ENCODE measurements at places on chromosomes 4 and X.
A peak's percentile ranks its signal among the peaks of the same experiment; 100 is the strongest.

DNA sequence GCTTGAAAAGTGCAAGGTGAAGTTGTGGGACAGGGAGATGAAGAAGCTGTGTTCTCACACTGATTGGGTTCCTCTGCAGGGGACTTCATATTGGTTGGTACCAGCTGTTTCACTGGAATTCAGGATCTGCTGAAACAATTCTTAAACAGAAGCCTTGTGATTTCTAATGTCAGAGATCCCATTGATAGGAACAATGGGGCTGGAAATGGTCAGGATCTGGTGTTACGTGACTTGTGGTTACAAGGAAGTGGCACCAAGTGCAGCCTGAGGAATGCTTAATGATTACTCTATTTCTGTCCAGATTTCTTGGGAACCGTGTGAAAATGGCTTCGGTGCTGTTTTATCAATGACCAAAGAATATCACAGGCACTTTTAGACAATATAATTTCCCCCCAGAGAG, 68.1 kb downstream of the MOSPD2 start:
- no peak for DNase-seq

- DNase-seq = no peak
These were observed 203.3 kb upstream of the ZIC3 start for GRCh38 chrX:137362583-137362982.

DNA sequence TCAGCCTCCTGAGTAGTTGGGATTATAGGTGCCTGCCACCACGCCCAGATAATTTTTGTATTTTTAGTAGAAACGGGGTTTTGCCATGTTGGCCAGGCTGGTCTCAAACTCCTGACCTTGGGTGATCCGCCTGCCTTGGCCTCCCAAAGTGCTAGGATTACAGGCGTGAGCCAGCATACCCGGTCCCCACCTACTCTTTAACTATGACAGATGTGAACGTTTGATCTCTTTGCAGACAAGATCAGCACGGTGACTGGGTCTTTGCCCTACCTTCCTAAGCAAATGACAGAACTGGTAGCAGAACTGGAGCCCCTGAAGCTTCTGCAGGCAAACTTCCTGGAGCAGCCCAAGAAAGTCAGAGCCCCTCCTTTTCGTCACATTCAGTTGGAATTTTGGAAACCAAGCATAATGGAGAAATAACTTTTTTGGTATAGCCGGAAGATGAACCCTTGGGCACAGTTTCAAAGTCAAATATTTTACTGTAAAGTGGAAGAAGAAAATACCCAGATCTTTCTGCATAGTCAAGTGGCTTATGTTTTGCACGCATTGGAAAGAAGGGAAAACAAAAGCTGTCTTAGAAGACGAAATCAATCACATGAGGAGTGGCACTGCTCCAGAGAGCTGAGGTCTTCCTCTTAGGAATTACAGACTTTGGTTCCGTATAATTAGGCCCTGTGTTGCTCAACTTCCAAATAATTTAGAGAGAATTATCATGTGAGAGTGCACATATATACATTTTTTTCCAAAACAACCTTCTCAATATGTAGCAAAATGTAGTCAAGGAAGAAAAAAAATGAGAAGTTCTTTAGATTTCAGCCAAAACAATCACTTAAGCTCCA, 90.6 kb downstream of the SORBS2 start:
- DNase-seq = no peak

DNA sequence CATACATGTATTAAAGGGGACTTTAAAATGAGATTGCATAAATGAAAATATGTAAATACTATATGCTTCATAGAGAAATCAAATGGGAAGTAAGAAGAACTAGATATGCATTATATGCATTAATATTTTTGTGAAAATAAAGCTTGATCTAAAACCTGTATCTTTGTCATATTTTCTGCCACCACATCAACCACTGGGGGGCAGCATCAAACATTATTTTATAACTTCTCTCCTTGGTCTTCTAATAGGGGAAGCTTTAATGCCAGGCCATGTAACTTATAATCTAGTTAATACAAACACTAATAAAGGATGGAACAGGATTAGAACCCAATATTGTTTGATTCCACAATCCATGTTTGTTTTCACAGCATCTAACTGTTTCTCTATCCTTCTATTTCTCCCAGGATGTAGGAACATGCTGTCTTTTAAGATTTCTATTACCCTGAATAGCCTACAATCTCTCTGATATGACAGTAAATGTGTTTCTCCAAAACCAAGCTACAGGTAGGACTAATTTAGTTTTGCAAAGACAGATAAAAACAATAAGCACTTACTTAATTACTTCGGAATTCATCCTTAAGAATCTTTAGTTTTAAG, 10.0 kb downstream of the QRFPR start:
- DNase-seq = peak; percentile 12

- no peak for DNase-seq
These were observed 8.7 kb upstream of the SHOX start for GRCh38 chrX:621705-622503.

- DNase-seq = no peak
These were observed 61.6 kb upstream of the NAP1L5 start for GRCh38 chr4:88759039-88759894.

GRCh38 chr4:3783693-3784306, 17.6 kb downstream of the ADRA2C start:
- no peak for DNase-seq

GRCh38 chr4:118947095-118947494, 58.4 kb downstream of the SYNPO2 start:
- no peak for DNase-seq

DNA sequence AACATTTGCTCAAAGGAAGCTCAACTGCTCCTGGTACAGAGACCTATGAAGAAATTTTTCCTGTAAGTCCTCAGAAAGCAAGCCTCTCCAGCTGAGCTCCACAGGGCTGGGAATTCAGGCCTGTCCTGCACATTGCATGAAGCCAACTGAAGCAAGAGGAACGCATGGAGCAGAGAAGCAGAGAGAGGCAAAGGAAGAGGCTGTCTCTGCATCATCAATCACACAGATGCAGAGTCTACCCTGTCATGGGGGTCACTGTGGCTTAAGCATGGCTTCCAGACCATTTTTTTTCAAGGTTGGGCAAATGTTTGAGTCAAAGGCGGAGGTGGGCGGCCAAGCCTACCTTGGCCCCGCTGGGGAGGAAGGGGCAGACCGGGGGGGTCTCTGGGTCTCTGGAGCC, 110.3 kb upstream of the MSX1 start:
- DNase-seq = no peak

DNA sequence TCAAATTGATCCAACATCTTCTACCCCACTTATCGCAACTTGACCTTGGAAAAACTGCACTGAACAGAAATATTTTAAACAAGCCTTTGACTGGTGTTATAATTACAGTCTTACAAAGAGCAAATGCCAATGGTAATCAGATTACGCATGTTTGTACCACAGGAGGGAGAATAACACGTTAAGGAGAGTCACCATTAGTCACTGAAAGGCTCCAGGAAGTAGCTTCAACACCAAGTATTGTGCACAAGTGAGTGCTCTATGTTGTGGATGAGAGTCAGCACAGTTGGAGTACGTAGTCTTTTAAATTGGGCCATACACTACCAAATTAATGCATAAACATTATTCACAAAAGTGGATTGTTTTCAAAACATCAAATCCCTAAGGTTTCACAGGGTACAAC, 1081.5 kb upstream of the TENM3 start:
- no peak for DNase-seq

- no peak for DNase-seq
These were observed 158.6 kb downstream of the TRIML1 start for GRCh38 chr4:188297873-188298272.

GRCh38 chr4:54525602-54526001, 132.2 kb upstream of the KIT start:
- DNase-seq = no peak

DNA sequence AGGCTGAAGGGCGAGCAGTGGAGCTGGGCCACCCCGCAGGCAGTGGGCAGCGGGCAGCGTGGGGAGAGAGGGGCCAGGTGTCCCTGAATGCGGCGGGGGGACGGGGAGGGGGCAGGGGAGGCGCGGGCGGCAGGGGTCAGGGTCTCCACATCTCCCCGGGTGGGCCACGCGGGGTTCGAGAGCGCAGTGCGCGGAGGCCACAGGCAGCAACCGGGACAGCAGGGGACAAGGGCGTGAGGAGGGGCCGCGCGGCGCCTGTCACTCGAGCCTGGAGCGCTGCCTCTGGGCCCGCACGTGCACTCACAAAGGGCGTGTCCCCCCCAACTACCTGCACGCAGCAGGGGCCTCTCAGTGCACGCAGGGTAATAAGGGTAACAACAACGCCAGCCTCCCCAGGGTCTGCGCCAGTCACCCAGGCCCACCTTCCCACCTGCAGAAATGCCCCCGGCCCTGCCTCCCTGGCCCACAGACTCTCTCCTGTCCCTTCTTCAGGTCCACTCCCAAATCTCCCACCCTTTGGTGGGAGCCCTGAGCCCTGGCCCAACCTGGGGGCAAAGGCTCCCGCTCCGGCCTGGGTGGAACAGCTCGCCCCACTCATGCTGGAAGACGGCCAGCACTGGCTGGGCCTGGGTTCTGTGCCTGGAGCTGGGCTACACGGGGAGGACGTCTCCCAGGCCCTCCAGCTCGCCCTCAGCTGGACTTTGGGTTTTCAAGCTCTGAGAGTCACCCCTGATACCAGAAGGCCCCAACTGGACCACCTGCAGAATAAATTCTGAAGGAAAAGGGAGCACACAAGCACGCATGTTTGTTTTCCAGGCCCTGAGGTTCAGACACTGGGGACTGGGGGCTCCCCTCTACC, 53.2 kb downstream of the ZFYVE28 start:
- DNase-seq = no peak

All from CD4-positive, alpha-beta T cell treated with Interleukin-6 at 100 ng/mL for 8 hours (primary cell).